ENCODE measurements at places on chromosomes 5 and 9. TPM values are rescaled to one million over a fixed set of nuclear protein-coding genes. Genes with fewer than 3 reads are reported as not detected.

Gene NRG2
- 0.06 TPM for total RNA-seq

Gene PHF24
- 0.09 TPM for total RNA-seq

Gene C9orf152
- total RNA-seq, result not detected

DNA sequence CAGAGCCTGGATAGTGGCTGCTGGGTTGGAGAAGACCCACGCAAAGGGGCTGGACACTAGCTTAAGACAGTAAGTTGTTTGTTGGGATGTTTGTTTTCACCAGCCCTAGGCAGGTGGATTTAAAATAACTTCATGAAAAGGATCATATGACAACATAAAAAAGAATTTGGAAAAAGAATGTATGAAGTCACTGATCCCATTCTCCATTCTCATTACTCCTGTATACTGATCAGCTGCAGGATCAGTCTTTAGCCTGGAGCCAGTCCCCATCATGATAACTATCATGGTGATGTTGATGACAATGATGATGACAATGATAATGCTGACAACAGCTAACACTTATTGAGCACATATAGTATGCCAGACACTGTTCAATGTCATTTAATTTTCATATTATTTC, 92.1 kb upstream of the IFNE start:
- DNase-seq, result no peak

DNA sequence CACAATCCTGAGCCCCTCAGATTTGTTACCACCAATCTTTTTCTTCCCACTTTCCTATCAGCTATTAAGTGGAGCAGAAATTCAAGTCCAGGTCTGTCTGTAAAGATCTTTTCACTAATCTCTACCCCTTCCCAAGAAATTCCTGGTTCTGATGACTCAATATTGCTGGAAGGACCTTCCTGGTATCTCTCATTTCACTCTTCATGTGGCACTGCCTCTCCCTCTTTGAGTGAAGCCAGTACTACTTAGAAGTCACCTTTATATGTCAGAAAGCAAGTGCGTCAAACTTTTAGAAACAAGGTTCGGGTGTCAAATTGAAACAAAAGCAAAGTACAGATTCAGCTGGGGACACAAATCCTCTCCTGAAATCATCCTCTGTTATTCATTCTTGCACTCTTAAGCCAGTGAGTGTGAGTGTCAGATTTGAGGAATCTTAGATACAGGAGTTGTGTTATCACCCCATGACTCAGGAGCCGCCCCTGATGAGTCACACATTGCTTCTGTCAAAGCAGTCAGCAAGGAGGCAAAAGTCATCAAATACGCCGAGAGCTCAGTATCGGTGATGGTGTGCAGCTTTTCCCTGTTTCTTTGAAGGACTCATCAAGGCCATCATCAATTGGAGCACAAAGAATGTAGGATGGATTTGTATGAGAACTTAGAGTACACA, 313.0 kb downstream of the CETN3 start:
- no peak for DNase-seq

All from activated naive CD4-positive, alpha-beta T cell treated with anti-CD3 and anti-CD28 coated beads, Interleukin-2, amount 50 U/mL, for 72 hours (primary cell).